ENCODE measurements at places on chromosomes 13 and 19.

GRCh38 chr19:4304538-4305256, at the start of gene FSD1:
Gene FSD1 (plus strand): TSS chr19:4304598. CDS start chr19:4304747, 149 bp downstream.
- peak; percentile 55 for DNase-seq

GRCh38 chr19:12793290-12794195, 2.3 kb downstream of the JUNB start:
- DNase-seq = peak; percentile 91

DNA sequence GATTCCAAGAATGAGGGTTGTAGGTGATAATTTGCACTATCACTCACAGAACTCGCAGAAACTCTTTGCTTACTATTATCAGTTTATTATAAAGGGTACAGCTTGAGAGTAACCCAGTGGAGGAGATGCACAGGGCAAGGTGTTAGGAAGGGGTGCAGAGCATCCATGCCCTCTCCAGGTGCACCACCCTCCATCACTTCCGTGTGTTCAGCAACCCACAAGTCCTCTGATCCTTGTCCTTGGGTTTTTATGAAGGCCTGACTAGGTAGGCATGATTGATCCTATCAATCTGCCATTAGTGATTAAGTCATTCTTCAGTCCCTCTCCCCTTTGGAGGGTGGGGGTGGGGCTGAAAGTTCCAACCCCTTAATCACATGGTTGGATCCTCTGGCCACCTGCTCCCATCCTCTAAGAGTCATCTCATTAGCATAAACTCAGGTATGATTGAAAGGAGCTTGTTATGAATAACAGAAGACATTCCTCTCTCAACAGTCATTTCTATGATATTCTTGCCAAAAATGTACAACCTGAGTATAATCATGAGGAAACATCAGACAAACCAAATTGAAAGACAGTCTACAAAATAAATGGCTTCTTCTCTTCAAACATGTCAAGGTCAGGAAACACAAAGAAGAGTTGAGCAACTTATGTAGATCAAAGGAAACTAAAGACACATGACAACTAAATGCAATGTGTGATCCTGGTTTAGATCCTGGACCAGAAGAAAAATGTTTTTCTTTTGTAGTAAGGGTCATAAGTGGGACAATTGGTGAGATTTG, 225.4 kb downstream of the PCCA start:
- DNase-seq = no peak

GRCh38 chr19:50952910-50953309, at the start of gene KLK5:
Gene KLK5 (minus strand): TSS chr19:50953038. CDS start chr19:50952657, 381 bp downstream.
- DNase-seq = no peak

DNA sequence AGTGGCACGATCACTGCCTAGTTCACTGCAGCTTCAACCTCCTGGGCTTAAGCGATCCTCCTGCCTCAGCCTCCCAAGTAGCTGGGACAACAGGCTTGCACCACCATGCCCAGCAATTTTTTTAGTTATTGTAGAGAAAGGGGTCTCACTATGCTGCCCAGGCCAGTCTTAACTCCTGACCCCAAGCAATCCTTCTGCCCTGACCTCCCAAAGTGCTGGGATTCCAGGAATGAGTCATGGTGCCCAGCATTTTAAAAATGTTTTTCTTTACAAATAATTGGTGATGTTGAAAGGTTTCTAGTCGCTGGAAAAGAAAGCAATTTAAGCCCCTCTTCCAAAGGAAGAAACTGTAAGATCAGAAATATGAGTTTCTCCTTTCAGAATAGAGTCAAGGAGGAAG, 19.4 kb downstream of the DYRK1B start:
- no peak for DNase-seq

DNA sequence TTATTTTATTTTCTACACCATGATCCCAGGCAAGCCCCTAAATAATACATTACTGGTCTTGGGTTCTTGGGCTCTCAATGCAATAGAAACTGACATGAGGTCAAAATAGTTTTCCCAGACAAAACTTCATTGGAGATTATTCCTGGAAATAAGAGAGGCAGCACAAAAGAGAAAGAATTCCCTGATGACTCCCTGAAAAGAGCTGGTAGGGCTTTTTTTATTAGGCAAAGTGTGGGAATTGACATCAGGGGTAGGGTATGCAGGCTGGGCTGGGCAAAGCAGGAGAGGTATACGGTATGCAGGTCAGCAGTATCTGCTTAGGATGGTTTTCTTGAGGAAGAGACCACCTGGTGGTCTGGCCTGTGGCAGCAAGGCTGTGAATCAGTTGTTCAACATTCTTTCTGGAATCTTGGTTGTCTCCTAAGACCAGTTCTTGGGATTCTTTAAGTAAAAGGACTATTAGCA, 9.3 kb upstream of the IGFL3 start:
- DNase-seq = no peak

DNA sequence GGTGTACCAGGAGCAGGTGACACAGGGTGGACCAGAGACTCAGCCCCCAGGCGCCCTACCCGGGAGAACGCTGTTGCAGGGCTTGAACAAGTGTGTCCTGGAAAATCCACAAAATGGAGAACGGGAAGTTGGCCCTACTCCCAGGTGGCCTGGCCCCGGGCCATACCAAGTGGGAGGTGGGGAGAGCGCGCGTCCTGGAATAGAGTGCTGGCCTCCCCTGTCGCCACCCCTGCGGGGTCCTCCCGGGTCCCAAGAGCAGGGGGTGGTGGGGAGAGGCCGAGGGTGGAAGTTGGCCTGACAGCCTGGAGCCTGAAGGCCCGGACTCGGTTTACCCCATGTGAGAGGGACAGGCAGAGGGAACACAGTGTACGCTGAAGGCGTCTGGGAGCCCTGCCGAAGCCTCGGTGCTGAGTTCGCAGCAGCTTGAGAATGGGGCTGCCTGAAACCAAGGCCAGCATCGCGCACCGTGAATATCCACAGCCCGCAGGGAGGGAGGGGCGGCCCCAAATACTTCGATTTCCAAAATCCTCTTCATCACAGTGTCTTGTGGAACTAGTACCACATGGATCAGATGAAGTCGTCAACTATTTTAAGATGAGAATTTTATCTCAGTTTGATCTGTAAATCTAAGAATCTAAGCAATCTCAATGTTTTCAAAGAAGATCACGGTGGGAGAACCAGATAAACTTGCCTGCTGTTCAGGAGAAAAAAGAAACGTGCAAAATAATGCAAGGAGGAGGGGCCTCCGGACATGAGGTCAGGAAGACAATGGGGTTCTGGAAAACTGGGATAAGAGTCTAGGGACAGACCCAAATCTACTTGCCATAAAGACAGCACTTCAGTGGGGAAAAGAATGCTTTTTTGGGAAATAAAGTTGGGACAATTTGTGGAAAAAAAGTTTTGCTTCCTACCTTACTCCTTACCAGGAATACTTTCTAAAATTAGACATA, 10.4 kb upstream of the KLF16 start:
- no peak for DNase-seq

DNA sequence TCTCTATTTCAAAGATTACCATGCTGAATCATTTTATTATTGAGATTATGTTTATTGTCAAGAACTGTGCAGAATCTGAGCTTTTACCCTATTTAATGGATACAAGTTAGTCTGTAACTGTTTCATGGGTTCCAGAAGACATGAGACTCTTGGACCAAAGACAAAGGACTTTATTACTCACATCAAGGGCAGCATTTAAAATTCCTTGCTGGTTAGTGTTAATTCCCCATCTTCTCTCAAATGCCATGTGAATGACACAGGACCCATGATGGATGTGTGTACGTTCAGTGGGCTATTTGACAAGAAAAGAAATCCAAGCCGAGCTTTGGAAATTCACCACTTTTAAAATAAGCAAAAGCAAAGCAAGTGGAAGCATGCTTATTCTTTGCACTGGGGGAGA, 139.9 kb downstream of the PCDH20 start:
- DNase-seq = no peak

DNA sequence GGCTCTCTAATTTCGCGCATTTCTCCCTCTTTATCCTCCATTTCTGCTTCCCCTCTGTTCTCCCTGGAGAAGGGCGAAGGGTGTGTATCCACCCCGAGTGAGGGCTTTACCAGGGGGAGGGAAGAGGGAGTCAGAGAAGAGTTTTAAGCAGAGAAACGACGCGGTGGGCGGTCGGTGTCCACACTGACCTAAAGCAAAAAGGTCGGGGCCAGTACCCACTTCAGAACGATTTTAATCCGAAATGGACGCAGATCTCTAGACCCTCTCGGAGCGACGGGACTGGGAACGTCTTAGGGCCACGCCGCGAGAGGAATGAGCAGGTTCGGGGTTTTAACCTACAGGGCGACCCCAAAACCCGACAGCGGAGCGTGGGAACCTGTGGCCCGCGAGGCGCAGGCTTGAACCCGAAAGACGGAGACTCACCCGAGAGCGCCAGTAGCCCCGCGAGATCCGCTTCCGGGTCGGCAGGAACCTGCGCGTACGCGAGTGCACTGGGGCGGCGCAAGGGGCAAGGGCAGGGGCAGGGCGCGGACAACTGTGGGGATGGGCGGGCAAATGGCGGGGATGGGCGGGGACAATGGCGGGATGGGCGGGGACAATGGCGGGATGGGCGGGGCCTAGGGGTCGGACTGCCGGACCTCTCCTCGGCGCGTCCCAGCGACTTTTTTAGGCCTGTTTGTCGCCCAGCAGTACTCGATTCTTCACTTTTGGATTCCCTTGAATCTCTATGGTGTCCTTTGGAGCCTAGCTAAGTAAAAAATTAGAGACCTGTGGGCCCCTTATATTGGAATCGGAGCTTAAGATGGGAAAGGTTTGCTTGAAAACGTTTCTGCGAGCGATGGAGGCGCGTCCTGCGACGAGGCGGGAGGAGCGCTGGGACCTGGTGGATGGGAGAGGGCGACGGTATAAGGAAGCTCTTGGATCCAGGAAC, at the start of gene ZNF677:
Gene ZNF677, minus strand, starts transcription at position 463 of the 931 bp plus-strand sequence. CDS start 3,323 bp downstream, outside the sequence.
- DNase-seq = peak; percentile 79

DNA sequence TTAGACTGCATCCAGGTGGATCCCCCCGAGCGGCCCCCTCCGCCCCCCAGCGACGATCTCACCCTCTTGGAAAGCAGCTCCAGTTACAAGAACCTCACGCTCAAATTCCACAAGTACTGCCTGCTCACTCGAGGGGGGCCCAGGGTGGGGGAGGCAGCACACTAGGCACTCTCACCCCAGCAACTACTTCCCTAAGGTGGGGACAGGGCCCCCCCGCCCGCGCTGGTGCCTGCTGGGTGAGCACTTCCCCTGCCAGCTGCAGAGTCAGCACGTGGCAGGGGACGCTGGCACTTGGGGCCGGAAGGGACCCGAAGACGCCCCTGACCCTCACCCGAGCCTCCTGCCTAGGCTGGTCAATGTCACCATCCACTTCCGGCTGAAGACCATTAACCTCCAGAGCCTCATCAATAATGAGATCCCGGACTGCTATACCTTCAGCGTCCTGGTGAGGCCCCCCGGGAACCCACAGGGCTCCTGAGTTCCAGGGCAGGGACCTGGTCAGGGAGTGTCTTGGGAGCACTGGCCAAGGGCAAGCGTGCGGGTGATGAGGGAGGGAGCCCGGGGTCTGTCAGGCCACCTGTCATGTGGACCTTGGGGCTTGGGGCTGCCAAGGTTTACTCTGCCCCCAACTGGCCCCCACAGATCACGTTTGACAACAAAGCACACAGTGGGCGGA, 5.2 kb downstream of the MCOLN1 start:
- DNase-seq = no peak

Measured in CD8-positive, alpha-beta memory T cell (primary cell).